Muscle of leg (tissue), 16 donors: ENCODE measurements at places on chromosomes 3 and 15. TPM values are rescaled to one million over a fixed set of nuclear protein-coding genes. Genes with fewer than 3 reads are reported as not detected.

Gene DGKG
- 1.8 TPM for total RNA-seq

DNA sequence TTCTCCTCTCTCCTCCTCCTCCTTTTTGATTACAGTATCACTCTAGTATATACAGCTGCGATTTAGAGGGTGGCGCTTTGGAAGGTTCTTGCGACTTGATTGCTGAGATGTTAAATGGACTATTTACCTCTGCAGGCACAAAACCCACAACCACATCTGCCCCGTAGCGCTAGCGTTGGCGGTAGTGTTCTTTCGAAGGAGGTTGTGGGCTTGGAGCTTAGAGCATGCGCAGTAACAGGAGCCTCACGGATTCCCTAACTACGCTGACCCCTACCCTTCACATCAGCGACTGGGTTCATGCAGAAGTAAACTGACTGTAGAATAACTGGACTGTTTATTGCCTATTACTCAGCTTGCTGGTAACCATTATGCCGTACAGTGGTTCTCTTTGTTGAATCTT is 58.0 kb downstream of the CGGBP1 start:
- peak overlapping the region; percentile 6 for H3K4me3 ChIP-seq
- H3K27me3 ChIP-seq = no peaks in the 10 kb centered on the region
- H3K27ac ChIP-seq = no peak overlapping the region

DNA sequence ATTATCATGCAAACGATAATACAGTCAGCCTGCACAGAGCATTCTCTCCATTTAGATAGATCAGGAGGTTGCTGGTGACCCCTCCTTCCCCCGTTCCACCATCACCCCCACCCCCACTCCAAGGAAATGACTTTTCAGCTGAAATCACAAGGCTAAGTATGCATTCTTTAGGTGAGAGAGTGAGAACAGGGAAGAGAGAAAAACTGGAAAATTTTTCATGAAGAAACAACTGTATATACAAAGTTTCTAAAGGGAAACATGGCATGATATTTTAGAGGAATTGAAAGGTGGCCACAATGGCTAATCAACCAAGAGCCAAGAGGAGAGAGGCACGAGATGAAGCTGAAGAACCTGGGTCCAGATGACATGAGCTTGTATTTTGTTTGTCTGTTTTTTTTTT is 22.2 kb downstream of the BCL2A1 start:
- no peaks in the 10 kb centered on the region for H3K36me3 ChIP-seq
- peaks cover 3% of the 10 kb centered on the region for H3K27me3 ChIP-seq
- no peak for DNase-seq
- H3K27ac ChIP-seq = no peak overlapping the region
- H3K4me3 ChIP-seq = no peak overlapping the region
- no peaks in the 10 kb centered on the region for H3K4me1 ChIP-seq

Gene GOLGA8R
- total RNA-seq = 3.1 TPM

DNA sequence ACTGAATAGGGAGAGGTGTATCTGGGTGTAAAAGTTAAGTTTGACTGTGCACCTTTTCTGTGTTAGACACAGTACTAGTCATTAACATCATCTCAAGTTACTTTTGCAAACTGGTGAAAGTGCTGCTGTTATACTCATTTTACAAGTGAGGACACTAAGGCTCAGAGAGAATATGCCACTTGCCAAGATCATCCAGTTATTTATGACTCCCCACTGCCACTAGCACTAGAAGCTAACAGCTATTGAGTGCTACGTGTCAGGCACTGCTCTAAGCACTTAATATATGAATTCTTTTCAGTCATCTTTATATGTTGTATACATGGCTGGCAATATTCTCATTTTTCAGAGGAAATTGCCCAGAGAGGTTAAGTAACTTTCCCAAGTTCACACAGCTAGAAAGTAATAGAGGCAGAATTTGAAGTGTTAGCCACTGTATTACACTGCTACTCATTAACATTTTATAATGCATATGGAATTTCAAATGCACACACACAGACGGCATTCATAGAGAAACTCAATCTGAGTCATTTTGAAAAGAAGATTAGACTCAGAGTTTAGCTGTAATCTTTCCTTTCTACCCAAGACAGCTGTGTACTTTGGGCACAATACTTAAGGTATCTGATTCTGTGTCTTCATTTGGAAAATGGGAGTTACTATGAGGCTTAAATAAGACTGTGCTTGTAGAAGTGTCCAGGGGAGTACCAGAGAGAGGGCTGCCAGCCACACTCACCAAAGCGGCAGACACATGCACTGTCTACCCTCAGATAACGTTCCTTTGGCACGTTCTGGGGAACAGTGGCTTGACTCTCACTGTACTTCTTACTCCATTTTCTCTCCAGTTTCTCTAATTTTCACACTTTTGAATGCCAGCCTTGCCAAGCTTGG is 1.3 kb upstream of the MASP1 start:
- peaks cover 5% of the 10 kb centered on the region for H3K4me1 ChIP-seq
- DNase-seq = no peak
- H3K27me3 ChIP-seq = peaks cover 3% of the 10 kb centered on the region
- no peaks in the 10 kb centered on the region for H3K36me3 ChIP-seq

DNA sequence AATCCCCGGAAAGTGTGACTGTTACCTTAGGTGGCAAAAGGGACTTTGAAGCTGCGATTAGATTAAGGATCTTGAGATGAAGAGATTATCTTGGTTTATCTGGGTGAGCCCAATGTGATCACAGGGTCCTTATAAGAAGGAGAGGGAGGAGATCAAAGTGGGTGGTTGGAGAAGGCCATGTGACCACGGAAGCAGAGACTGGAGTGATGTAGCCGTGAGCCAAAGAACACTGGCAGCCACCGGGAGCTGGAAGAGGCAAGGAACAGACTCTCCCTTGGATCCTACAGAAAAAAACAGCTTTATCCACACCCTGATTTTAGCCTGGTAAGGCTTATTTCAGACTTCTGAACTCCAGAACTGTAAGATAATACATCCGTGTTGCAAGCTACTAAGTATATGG is 29.9 kb downstream of the CRABP1 start:
- no peak overlapping the region for H3K4me3 ChIP-seq
- no peak overlapping the region for H3K27ac ChIP-seq
- no peaks in the 10 kb centered on the region for H3K36me3 ChIP-seq

Gene NPAP1
- not detected for total RNA-seq

DNA sequence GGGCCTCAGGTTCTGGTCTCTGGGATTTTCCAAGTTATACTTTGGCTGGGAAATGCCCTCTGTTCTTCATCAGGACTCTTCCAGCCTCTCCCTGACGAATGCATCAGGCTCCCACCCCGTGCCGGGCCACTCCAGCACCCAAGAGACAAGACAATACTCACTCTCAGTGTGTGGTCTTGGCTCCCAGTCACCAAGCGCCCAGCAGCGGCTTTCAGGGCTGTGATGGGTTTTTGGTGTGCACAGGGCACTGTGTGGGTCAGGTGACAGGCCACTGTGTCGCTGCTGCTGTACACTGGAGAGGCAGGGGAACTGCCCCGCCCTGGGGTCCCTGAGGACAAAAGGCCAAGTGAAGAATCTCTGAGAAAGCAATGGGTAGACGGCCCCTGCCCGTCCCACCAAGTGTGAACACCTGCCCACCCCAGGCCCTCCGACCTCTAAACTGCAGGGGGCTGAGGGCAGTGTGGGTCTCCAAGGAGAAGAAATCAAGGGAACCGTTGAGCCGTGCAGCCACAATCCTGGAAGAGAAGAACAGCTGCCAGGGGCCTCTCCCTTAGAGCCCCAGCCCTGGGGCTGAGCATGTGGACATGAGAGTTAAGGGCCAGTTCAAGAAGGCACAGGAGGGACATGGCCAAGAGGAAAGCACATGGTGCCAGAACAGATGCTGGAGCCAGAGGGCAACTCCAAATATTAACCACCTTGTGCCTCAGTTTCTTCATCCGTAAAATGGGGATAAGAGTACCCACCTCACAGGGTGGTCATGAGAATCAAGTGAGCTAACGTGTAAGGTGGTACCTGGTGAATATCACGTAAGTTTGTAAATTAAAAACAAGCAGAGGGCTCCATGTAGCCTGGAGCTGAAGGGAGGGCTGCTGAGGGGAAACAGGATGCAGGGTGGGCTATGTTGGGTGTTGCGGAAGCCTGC is 34.1 kb downstream of the PTPN23 start:
- H3K27ac ChIP-seq = no peak overlapping the region
- H3K36me3 ChIP-seq = peaks cover 83% of the 10 kb centered on the region
- no peak overlapping the region for H3K4me3 ChIP-seq

Gene CCR9
- 0.09 TPM for total RNA-seq

Gene TLNRD1
- total RNA-seq = 7.8 TPM

- no peak overlapping the region for H3K4me3 ChIP-seq
- H3K27me3 ChIP-seq = peaks cover 6% of the 10 kb centered on the region
- H3K36me3 ChIP-seq = no peaks in the 10 kb centered on the region
- no peak for DNase-seq
- no peak overlapping the region for H3K27ac ChIP-seq
Observed at GRCh38 chr15:40501487-40501886, 30.7 kb downstream of the CHST14 start.

DNA sequence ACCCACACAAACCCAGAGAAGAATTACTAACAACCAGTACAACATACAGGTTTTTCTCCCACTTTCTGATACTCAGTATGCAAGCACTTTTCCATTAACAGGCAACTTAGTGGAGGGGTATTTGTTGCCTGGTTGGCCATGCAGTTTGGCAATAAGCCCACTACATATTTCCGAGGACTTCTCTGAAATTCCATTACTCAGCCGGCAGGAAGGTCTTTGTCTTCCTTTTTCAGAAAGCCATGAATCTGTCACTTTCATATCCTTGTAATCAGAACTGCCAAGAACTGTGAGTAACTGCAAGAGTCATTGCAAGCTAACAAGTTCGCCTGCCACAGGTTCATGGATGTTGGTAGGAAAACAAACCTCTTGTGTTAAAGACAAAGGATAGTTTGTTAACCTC is 422.3 kb upstream of the ROBO1 start:
- DNase-seq = peak; percentile 65
- H3K36me3 ChIP-seq = no peaks in the 10 kb centered on the region
- no peak overlapping the region for H3K4me3 ChIP-seq
- no peak overlapping the region for H3K27ac ChIP-seq
- H3K27me3 ChIP-seq = no peaks in the 10 kb centered on the region

Gene FANCD2OS
- not detected for total RNA-seq

- H3K4me3 ChIP-seq = no peak overlapping the region
- H3K36me3 ChIP-seq = no peaks in the 10 kb centered on the region
- peaks cover 13% of the 10 kb centered on the region for H3K4me1 ChIP-seq
Observed at GRCh38 chr3:137105277-137105977, 147.6 kb downstream of the IL20RB start.

- H3K36me3 ChIP-seq = no peaks in the 10 kb centered on the region
- H3K27me3 ChIP-seq = no peaks in the 10 kb centered on the region
- H3K27ac ChIP-seq = no peak overlapping the region
- no peak overlapping the region for H3K4me3 ChIP-seq
- H3K4me1 ChIP-seq = no peaks in the 10 kb centered on the region
- no peak for DNase-seq
Observed at GRCh38 chr15:45395943-45396342, 17.6 kb upstream of the GATM start.

Gene SLC24A5
- 0.04 TPM for total RNA-seq

GRCh38 chr3:48555231-48555948 is 1.2 kb downstream of the PFKFB4 start:
- H3K36me3 ChIP-seq = peaks cover 5% of the 10 kb centered on the region
- no peak overlapping the region for H3K27ac ChIP-seq
- no peaks in the 10 kb centered on the region for H3K27me3 ChIP-seq
- peaks cover 49% of the 10 kb centered on the region for H3K4me1 ChIP-seq

DNA sequence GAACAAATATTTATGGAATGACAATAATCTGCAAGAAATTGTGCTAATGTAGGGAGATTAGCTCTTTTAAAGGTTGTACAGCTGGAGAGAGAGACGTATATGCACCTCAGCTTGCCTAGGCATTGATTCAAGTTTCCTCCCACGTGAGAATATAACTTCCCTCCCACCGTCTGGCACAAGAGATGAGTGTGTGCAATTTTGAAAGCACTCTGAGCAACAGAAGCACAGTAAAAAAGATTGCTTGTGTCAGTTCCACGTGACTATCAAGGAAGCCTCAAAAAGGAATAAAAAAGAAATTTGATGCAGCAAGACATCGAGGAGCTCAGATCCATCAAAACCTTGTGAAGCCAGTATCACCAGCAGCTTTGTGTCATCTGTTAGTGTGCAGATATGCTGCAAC is 435.3 kb downstream of the TUSC7 start:
- no peaks in the 10 kb centered on the region for H3K27me3 ChIP-seq
- no peaks in the 10 kb centered on the region for H3K36me3 ChIP-seq
- H3K4me3 ChIP-seq = no peak overlapping the region
- peaks cover 2% of the 10 kb centered on the region for H3K4me1 ChIP-seq
- peak; percentile 73 for DNase-seq
- H3K27ac ChIP-seq = no peak overlapping the region

Gene EXD1
- total RNA-seq = not detected

GRCh38 chr3:127865941-127866340 is 43.6 kb upstream of the MGLL start:
- H3K27me3 ChIP-seq = no peaks in the 10 kb centered on the region
- no peak overlapping the region for H3K4me3 ChIP-seq
- peaks cover 3% of the 10 kb centered on the region for H3K4me1 ChIP-seq
- no peaks in the 10 kb centered on the region for H3K36me3 ChIP-seq
- peak; percentile 28 for DNase-seq
- no peak overlapping the region for H3K27ac ChIP-seq

Gene ACAN
- total RNA-seq = 27.8 TPM

Gene C3orf70
- total RNA-seq = 4.8 TPM

DNA sequence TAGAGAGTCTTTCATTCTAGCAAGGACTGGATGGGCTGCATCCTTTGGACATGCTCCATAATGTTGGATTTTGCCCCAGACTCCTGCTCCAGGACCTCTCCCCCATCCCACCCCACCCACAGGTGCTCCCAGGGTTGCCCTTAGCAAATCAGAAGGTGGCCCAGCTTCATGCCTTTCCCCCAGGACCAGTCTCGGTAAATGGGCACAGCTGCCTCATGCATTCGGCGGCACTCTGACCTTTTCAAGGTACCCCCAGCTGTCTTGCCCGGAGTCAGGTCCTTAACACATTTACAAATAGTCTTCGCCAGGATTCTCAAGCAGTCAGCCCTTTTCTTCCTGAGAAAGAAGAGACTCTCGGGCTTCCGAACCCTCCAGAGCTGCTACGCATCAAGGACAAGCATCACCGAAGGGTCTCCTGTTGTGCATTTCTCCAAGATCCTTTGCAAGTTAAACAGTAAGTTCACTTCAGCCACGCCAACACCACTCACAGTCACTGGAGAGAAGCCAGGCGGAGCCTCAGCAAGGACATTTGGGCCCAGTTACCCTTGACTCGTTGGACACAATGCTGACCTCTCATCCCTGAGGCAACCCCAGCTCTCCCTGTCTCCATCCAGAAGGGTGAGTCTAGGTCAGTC is 287.8 kb downstream of the FAM43A start:
- no peak overlapping the region for H3K27ac ChIP-seq
- no peaks in the 10 kb centered on the region for H3K36me3 ChIP-seq
- H3K4me3 ChIP-seq = no peak overlapping the region
- H3K27me3 ChIP-seq = peaks cover 4% of the 10 kb centered on the region
- no peak for DNase-seq
- H3K4me1 ChIP-seq = no peaks in the 10 kb centered on the region

Gene RAD51
- 3.6 TPM for total RNA-seq
